Activated naive CD4-positive, alpha-beta T cell (primary cell): ENCODE measurements at places on chromosomes 16 and 17.

- peak; percentile 29 for DNase-seq
Observed at GRCh38 chr17:31394544-31394943, 3.1 kb downstream of the RAB11FIP4 start.

DNA sequence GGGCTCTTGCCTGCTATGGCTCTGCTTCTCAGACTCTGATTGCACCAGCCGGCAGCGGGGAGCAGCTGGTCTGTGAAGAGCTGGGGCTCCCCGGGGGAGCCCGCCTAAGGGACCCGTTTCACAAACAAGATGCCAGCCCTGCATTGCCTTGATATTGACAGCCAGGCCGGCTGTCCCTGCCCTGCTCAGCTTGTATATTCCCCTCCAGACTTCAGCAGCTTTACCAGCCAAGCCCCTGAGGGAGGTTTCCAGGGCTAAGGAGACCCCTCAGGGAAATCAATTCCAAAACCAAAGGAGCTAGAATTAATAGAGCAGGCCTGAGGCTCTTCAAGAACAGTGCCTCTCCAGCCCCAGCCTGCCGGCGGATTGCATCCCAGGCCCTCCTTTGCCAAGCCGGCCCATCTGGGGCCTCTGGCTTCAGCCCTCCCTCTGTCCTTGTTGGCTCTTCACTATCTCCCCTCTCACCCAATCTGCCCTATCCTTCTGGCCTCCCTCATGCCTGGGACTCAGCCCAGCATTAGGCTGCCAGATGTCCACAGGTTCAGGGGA is 5.7 kb downstream of the CALB2 start:
- no peak for DNase-seq

GRCh38 chr17:5898406-5898805 is 171.8 kb upstream of the WSCD1 start:
- DNase-seq = no peak

DNA sequence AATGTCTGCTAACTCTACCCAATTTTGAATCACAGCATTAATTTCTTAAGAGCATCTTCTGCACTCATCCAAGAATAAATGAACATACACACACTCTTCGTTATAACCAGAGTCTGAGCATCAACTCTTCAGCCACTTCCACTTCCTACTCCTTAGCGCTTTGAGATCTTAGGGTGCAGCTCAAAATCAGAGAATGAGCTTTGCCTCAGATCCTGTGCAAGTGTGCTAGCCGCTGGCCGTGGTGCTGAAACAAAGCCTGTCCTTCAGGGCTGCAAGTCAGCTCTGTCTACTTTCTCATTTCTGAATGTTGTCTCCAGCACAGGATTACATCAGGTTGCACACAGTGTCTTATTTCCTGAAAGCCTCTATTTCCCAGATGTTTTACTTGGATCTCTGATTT is 165.4 kb downstream of the AIPL1 start:
- no peak for DNase-seq

DNA sequence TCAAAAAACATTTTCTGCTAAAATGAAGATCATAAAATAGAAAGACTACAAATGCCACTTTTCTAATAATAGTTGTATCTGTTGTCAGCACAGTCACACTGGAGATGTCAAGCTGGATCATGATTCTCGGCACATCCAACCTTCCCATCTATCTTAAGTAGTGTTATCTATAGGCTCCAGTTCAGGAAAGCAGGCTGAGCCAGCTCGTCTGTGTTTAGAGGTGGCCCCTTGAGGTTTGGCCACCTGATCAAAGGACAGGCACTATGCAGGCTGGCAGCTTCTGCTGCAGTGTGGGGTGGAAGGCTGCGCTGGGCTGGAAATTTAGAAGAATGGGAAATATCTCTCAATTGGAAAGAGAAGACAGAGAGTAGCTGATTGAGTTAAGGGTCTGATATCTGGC is 32.4 kb downstream of the SMYD4 start:
- no peak for DNase-seq
